ENCODE measurements at places on chromosomes 1 and 21. TPM values are rescaled to one million over a fixed set of nuclear protein-coding genes. Genes with fewer than 3 reads are reported as not detected.
A peak's percentile ranks its signal among the peaks of the same experiment; 100 is the strongest.

Gene ERG
- polyA plus RNA-seq = 6.2 TPM

DNA sequence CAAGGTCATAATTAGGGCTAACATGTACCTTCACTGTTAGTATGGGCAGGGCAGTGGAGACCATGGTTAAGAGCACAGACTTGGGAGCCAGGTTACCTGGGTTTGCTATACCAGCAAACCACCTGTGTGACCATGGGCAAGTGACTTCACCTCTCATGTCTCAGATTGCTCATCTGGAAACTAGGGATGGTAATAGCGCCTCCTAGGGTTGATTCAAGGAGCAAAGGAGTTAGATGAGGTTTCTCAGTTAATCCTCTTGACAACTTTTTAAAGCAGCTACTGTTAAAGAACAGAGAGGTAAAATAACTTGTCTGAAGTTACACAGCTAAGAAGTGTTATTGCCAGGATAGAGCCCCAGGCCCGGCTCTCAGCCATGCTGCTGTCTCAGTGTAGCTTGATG lies 790 bp upstream of the MATN1 start:
- H3K27ac ChIP-seq = no peak overlapping the region
- peaks cover 27% of the 10 kb centered on the region for H3K36me3 ChIP-seq
- no peak for DNase-seq
- no peak overlapping the region for H3K4me3 ChIP-seq

DNA sequence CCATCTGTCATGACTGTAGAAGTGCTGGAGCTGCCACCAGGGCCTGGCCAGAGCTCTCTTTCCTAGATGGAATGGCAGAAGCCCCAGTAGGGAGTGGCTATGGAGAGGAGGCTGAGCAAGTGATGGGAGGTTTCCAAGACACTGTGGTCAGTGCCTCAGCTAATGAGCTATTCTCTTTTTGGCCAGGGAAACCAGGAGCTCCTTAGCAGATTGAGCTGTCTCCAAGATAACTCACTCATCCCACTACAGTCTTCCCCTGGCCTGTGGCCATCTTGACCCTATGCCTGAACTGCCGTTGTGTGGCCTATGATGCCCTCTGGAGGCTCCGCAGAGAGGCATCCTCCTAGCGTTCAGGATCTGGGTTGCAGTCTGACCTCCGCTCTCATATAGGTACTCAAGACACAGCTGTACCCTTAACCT lies 60.5 kb downstream of the ERI3 start:
- H3K27me3 ChIP-seq = no peaks in the 10 kb centered on the region
- H3K27ac ChIP-seq = no peak overlapping the region
- peak; percentile 58 for DNase-seq
- H3K36me3 ChIP-seq = peaks cover 47% of the 10 kb centered on the region
- H3K4me3 ChIP-seq = no peak overlapping the region
- H3K4me1 ChIP-seq = peaks cover 42% of the 10 kb centered on the region

GRCh38 chr21:39651206-39651605 lies 38.5 kb downstream of the B3GALT5 start:
- H3K4me3 ChIP-seq = no peak overlapping the region
- H3K4me1 ChIP-seq = peaks cover 10% of the 10 kb centered on the region
- no peak for DNase-seq
- H3K36me3 ChIP-seq = peaks cover 23% of the 10 kb centered on the region
- H3K27me3 ChIP-seq = no peaks in the 10 kb centered on the region
- no peak overlapping the region for H3K27ac ChIP-seq

DNA sequence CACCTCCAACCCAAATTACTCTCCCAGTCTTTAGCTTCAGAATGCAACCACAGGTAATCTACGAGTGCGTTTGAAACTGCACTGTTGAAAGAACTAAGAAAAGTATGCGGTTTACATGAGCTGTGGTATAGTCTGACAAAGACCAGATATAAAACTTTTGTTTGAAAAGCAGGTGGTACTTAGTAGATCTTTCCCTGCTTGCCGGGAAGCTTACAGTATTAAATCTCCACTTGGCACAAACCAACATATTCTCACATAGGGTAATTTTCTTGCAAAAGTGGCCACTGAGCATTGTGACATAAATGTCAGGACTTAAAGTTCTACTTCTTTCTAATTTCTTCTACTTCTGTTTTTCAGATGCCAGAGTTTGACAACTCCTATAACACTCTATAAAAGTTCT lies 8.4 kb downstream of the RGS2 start:
- H3K4me1 ChIP-seq = no peaks in the 10 kb centered on the region
- H3K4me3 ChIP-seq = no peak overlapping the region
- H3K27ac ChIP-seq = no peak overlapping the region
- H3K36me3 ChIP-seq = no peaks in the 10 kb centered on the region

DNA sequence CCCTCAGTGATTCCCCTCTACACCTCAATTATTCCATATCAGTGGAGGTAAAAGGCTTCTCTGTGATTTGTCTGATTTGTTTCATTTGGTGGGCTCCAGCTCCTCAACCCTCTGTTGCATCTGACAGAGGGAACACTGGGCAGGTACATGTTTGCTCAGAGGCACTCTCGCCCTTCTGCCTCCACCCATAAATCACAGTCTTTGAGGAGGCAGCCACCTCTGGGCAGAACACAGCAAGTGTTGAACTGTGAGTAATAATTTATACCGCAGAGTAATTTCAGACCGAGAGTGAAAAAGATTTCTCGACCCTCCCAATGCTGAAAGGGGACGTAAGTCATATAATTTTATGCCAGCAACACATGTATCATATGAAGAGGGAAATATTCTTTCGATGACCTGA lies 330.1 kb upstream of the PBX1 start:
- no peaks in the 10 kb centered on the region for H3K4me1 ChIP-seq
- no peak overlapping the region for H3K4me3 ChIP-seq
- no peaks in the 10 kb centered on the region for H3K27me3 ChIP-seq
- no peaks in the 10 kb centered on the region for H3K36me3 ChIP-seq

- H3K36me3 ChIP-seq = no peaks in the 10 kb centered on the region
- no peaks in the 10 kb centered on the region for H3K27me3 ChIP-seq
- DNase-seq = peak; percentile 69
- peaks cover 20% of the 10 kb centered on the region for H3K4me1 ChIP-seq
Measured at GRCh38 chr1:84705513-84705912, 15.3 kb upstream of the SSX2IP start.
